ENCODE measurements at places on chromosomes 1 and 21. TPM values are rescaled to one million over a fixed set of nuclear protein-coding genes. Genes with fewer than 3 reads are reported as not detected.

GRCh38 chr1:156941675-156942074 lies 21.2 kb downstream of the LRRC71 start:
- ATAC-seq, result no peak

PHACTR4 gene
- 56.3 TPM for total RNA-seq

CITED4 gene
- total RNA-seq, result 28.7 TPM

KCND3 gene
- total RNA-seq, result 1.7 TPM

DNA sequence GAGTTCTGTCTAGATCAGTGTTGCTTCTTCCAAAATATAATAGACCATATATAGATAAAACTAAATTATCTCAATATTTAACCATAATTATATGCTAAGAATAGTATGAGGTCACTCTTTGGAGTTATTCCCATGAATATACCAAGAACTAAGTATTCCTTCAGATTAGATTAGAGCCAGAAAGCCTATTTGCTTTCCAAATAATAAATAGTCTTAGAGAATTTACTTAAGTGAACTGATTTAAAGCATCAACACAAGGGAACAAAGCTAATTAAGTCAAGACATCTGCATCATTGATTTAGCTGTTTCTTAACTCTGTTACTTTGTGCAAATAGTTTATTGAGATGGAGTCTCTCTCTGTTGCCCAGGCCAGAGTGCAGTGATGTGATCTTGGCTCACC lies 35.7 kb downstream of the FNBP1L start:
- no peak for ATAC-seq

- no peak for ATAC-seq
These were observed 171.7 kb downstream of the CRB1 start for GRCh38 chr1:197439708-197440280.

CA6 gene
- total RNA-seq, result not detected

FAM151A gene
- total RNA-seq, result not detected

DNA sequence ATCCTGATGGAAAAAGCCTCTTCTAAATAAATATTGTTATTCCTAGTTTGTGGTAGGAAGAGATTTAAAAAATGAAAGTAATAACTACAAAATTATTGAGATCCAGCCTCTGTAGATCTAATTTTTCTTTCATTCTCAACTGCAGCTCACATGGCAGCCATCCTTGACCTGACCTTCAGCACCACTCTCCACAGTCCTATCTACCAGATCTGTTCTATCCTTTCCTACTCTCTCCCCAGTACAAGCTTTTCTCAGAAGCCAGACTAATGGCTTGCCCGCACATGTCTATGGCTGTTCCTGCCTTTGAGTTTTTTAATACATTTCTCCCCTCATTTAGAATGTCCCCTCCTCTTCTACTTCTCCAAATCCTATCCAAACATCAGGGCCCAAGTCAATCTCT lies 51.5 kb downstream of the MACO1 start:
- ATAC-seq, result peak; percentile 45

- no peak for ATAC-seq
These were observed 884 bp upstream of the LRRC8C start for GRCh38 chr1:89631816-89632656.

CLDN8 gene
- total RNA-seq, result 1.6 TPM

DNA sequence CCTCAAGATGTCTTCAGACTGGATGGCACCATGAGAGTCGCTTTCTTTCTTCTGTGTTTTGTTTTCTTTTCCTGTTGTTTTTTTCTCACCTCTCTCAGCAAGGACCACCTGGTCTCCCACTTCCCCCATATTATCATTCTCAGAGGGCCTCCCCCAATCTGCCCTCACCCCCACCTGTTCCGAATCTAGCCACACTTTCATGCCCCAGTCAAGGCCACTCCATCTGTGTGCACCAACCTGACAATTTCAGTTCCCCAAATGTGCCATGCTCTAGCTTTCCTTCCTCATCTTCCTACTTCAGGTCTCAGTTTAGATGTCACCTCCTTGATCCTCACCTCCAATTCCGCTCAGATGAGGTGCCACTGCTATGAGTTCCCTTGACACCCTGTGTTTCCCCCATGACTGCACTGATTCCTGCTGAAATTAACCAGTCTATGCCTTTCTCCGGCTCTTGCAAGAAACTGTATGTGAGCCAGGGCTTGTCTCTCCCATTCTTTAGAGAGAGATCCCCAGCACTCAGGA lies 146.2 kb downstream of the PLPP3 start:
- ATAC-seq, result no peak

GRCh38 chr1:68217618-68218017 lies 14.7 kb downstream of the WLS start:
- no peak for ATAC-seq

GRCh38 chr1:16173447-16174260 lies 17.8 kb upstream of the EPHA2 start:
- ATAC-seq, result peak; percentile 88

GRCh38 chr1:151175041-151175741 lies 590 bp downstream of the TMOD4 start:
- ATAC-seq, result no peak

DNA sequence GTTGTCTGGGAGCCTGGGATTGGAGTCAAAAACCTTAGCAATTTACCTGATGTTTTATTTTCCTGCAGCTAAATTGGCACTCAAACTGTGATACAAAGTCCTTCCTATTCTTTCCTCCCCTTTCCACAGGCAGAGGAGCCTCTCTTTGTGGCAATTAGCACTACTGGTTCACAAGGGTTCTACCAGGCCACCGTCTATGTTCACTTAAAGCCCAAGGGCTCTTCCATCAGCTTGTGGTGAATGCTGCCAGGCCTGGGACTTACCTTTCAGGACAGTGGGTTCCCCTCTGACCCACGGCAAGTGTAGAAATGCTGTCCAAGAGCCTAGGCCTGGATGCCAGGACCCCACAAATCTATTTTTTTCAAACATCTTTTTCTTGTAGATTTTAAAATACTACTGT lies 251.9 kb upstream of the B3GALT2 start:
- ATAC-seq, result no peak

MTARC1 gene
- total RNA-seq, result 6.1 TPM

DNA sequence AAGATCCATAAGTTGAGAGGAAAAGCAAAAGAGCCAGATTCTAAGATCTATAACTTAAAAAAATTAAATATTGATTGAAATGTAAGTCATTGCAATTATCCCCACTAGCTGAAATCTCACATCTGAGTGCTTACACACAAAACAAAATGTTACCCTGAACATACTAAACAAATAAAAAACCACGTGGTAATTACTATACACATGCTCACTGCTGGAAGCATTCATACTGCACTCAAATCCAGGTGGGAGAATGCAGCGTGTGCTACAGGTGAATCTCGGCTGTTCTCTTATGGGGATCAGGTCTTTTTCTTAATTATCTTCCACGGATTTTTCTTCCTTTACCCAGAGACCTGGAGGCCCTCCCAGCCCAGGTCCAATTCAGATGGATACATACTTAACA lies 74.3 kb downstream of the SDC3 start:
- ATAC-seq, result no peak

- peak; percentile 89 for ATAC-seq
These were observed 16.4 kb downstream of the RPL5 start for GRCh38 chr1:92848201-92848600.

- no peak for ATAC-seq
These were observed 345.4 kb downstream of the HHAT start for GRCh38 chr1:210674151-210674550.

DNA sequence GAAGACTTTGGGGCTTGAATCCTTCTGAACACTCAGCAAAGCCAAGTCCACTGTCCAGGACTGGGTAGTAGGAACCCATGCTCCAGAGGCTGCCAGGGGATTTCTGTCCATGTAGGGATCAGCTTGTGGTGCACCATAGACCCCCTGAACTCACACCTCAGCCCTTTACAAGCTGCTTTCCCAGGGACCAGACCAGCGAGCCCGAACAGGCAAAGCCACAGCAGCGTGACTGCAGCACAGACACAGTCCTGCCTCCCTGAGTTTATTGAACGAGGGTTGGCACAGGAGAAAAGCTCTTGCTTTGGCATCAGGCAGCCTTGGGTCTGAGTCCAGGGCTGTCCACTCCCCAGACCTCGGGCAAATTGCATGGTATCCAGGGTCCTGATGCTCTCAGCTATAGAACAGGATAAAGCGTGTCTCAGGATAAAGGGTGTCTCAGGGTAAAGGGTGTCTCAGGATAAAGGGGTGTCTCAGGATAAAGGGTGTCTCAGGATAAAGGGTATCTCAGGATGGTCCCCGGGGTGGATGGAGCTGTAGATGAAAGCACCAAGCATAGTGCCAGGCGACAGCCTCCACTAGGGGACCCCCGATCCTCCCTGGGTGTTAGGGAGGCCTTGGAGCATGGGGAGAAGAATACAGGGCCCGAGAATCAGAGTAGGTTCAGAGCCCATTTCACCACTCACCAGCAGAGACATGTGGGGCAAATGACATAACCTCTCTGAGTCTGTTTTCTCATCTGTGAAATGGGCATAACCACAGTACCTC lies 648.8 kb downstream of the NPHP4 start:
- no peak for ATAC-seq

AXDND1 gene
- not detected for total RNA-seq

AQP10 gene
- total RNA-seq, result not detected

DNA sequence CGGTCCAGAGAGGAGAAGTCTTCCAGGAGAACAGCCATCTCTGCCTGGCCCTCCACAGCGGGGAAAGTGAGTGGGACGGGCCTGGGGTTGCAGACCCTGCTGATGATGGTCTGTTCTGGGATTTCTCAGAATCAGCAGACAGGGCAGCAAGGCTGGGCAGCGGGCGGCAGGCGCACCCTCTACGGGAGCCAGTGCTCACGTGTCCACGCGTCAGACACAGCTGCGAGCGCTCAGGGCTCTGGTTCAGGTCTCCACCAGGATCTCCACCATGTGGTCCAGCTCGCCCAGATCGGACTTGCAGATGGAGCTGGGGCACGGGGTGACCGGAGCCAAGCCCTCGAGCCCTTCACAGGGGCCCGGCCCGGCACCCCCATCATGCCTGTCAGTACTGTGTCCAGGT lies 5.5 kb downstream of the CLCA4 start:
- peak; percentile 40 for ATAC-seq

GRCh38 chr1:232012773-232013386 lies 386.3 kb downstream of the DISC1 start:
- peak; percentile 34 for ATAC-seq

TMEM240 gene
- not detected for total RNA-seq

- no peak for ATAC-seq
These were observed 3.3 kb upstream of the GJB3 start for GRCh38 chr1:34777519-34778321.

DNA sequence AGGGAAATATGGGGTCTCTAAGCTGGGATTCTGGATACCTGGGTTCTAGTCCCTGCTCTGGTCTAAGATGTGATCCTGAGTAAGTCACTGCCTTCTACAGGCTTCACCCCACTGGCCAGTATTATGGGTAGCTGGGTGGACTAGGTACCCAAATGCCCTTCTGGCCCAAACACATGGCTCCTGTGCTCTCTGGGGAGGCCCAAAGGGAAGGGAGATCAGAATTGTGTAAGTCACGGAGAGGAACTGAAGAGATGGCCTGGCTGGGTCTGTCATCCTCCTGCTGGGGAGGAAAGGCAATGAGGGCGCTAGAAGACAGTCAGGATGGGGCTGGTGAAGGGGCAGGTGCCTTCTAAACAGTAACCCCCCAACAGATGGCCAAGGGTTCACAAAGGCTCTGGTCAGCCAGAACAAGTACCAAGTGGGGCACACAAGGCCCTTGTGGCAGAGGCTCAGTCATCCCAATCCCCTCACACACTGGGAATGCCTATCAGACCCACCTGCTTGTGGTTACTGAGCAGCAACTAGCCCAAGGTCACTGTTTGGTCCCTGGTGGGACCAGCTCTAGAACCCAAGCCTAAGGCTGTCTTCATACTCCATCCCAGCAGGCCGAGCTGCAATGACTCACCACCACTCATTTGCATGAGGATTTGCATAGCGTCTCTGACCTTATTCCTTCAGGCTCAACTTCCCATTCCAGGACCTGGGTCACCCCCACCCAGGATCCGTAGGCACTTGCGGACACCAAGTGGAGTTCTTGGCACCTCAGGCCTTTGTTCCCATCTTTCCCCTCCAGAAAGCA lies 9.2 kb downstream of the MEF2D start:
- ATAC-seq, result no peak

NT5C1A gene
- total RNA-seq, result not detected

CD84 gene
- total RNA-seq, result 1.2 TPM

DNA sequence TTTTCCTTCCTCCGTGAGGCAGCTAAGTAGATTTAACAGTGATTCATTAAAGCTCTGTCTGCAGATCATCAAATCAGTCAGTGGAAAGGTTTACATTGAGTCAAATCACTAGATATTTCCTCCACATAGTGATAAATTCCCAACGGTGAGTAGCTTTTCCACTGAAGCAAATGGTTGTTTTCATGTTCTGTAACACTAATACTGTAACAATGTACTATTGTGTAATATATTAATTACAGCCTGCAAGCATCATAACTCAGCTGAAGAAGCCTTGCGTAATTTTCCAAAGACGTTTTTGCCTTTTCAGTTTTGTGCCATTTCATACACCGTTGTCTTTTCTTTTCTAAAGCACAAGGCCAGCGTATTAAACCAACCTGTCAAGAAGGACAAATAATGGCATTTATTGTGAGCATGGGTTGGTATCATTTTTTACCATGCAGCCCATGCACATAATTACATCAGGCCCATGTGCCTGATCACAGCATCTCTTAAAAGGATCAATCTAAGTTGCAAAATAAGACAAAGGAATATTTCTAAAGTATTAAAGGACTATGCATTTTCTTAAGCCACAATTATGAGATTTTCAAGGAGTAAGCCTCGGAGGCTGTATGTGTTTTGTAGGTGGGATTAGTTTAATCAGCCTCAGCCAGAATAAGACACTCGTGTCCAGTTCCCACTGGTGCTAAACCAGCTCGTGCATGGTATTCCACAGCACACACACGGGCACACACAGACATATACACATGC lies 16.7 kb upstream of the PDE9A start:
- peak; percentile 53 for ATAC-seq

DNA sequence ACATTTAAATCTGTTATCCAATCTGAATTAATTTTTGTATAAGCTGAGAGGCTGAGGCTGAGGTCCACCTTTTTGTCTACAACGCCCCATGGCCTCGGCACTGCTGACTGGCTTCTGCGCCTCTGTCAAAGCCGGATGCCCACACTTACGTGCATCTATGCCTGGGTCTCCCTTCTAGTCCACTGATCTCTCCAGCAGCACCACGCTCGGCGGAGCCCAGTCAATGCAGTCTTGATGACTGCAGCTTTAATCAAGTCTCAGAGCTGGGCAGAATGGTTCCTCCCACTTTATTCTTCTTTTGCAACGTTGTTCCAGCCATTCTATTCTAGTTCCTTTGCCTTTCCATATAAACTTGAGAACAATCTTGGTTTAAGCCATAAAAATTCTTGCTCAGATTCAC lies 9.4 kb downstream of the PRDM15 start:
- no peak for ATAC-seq
